ENCODE measurements at places on chromosomes 11 and 22.
A peak's percentile ranks its signal among the peaks of the same experiment; 100 is the strongest.

DNA sequence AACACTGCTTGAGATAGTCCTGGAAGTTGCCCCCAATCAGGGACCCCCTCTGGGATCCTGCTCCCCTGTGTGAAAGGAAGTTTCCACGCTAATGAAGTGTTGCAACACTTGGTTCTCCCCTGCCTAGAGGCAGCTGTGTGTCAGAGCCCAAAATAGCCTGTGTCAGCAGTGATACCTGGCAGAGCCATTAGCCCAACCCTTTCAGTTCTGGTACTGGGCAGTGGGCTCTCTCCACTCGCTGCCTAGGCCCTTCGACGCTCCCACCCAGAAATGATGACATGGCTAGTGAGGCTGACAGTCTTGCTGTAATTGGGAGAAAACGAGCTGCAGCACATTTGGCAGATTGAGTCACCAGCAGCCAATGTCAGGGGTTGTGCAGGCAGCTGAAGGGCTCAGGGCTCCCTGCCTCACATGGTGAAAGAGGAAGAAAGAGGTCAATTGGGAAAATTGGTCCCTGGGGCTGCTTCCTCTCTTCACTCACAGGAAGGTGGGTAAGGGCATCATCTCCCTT is 1.4 kb upstream of the NXF1 start:
- DNase-seq = no peak

DNA sequence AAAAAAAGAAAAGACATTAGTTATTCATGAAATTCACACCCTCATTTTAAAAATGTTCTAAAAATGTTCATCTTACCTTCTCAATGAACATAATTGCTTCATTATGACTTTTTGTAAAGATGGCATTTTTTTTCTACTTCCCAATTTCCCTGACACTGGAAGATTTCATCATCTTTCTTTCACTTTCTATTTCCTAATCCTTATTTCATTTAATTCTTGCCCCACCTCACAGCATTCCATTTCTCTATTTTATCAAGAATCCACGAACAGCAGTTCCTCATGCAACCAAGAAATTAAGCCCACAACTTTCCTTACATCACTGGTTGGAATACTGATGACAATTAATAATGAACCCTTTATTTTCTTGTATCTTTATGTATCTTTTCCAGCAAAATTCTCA is 1.9 kb downstream of the PATL1 start:
- no peak for DNase-seq

DNA sequence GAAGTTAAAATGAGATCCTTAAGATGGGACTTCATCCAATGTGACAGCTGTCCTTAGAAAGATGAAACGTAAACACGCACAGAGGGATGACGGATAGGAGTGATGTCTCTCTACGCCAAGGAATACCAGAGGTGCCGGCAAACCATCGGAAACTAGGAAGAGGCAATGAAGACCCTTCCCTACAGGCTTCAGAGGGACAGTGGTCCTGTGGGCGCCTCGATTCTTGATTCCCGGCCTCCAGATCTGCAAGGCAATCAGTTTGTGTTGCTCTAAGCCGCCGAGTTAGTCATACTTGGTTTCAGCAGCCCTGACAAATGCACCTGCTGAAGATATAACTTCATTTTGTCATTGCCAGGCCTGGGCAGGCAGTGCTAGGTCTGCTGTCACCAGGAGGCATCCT is 1455.1 kb downstream of the TBC1D22A start:
- no peak for DNase-seq

DNA sequence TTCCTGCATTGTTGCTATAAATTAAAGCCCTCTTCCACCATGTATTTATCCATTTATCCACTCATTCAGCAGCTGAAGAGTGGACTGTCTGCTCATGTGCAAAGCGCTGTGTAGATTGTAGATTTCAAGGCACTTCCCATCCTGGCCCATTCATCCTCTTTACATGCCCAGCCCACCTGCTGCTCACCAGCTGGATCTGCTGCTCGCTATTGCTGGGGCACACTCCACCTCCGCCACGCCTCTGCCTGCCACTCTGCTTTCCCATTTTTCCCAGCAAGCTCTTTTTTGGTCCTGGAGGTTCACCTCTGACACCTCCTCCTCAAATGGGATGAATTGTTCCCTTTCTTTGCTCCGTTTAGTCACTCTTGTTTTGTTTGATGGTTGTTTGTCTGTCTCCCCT is 48.3 kb downstream of the CEP164 start:
- DNase-seq = no peak

GRCh38 chr22:46119729-46120419 is 30.5 kb upstream of the PPARA start:
- DNase-seq = no peak

- DNase-seq = no peak
Measured at GRCh38 chr22:37278261-37278660, 4.0 kb upstream of the CYTH4 start.

GRCh38 chr11:108614086-108614485 is 20.5 kb upstream of the EXPH5 start:
- no peak for DNase-seq

DNA sequence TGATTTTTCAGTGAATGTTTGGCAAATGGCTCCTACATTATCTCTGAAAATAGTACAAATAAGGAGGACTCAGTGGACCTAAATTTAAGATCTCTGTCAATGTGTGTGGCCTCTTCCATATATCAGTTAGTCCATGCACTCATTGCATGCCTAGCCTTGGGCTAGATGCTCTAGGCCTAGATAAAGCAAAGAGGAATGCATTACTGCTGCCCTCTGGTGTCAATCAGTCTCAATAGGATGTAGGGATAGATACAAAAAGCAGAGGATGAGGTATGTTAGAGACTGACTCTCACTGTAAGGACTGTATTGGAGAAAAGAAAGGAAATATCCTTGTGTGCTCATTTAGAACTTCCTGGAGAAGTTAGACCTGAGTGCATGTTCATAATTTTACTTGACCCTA is 42.0 kb downstream of the MS4A2 start:
- DNase-seq = peak; percentile 18

DNA sequence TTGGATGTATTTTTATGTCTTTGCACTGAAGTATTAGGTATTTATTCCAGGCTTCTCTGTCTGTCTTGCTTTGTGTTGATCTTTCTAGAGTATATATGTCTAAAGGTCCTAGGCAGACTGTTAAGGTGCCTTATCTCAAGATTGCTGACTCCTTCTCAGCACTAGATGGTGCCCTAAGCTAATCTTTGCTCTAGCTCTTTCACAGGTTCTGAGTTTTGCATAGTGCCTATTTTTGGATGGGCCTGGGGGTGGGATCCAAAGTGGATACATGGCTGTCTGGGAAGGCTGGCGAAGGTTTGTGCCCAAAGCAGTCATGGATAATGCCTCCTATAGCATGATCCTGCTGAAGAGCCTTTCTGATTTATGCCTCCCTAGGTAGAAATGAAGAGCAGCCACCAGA is 154.9 kb downstream of the TRPC6 start:
- no peak for DNase-seq

- no peak for DNase-seq
Measured at GRCh38 chr22:40040927-40041326, 46.2 kb downstream of the FAM83F start.

- no peak for DNase-seq
Measured at GRCh38 chr11:111128076-111128870, 117.3 kb upstream of the POU2AF2 start.

DNA sequence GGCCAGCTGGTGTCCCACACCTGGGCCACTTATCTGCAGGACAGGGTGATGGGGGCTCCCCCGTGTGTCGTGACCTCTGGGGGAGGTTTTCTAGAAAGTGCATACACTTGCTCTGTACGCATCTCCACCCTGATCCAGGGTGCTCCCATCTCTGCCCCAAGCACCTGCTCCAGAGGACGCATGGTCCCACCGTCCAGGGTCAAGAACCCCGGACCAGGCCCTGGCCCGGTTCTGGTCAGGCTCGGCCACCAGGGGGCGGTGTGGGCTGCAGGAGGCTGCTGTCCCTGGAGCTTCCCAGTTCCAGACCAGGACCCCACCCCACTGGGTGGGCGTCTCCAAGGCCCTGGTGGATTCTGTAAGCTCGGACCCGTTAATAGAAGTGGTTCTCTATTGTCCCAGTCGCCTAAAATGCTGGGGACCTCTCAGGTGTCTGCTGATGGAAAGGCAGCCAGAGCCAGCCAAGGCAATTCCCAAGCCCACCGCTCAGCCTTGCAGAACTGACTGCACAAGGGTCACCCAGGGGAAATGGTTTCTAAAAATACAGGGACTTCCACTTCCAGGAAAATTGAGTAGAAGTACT is 34.7 kb upstream of the SEPTIN5 start:
- no peak for DNase-seq

- DNase-seq = peak; percentile 96
Measured at GRCh38 chr11:132064987-132065620, 694.7 kb downstream of the NTM start.

GRCh38 chr11:32317643-32318042 is 117.7 kb downstream of the WT1 start:
- no peak for DNase-seq

All from HS-5 (cell line).